ENCODE measurements at places on chromosomes 13 and 19.

DNA sequence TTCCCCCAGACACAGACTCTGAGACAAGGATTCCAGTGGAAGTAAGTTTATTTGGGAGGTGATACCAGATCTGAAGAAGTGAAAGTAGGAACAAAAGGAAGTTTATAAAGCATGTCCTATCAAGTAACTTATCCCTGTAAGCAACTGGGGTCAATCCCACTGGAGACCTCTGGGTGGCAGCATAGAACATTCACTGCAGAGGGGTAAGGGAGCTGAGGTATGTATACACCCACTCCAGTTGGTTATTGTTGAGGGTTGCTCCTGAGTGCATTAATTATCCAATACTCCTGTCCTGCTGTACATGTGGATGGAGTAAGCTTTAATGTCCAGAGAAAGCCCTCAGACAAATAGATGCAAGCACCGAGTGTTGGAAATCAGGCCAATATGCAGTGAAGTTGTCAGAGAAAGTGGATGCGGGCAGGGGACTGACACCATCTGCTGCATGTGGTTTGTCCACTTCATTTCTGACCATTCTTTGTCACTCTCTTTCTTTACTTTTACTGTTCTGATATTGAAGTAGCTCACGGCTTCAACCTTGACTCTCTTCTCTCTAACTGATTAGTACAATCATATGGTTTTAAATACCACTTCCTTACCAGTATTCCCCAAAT, 46.7 kb downstream of the NOTCH3 start:
- no peak for DNase-seq

DNA sequence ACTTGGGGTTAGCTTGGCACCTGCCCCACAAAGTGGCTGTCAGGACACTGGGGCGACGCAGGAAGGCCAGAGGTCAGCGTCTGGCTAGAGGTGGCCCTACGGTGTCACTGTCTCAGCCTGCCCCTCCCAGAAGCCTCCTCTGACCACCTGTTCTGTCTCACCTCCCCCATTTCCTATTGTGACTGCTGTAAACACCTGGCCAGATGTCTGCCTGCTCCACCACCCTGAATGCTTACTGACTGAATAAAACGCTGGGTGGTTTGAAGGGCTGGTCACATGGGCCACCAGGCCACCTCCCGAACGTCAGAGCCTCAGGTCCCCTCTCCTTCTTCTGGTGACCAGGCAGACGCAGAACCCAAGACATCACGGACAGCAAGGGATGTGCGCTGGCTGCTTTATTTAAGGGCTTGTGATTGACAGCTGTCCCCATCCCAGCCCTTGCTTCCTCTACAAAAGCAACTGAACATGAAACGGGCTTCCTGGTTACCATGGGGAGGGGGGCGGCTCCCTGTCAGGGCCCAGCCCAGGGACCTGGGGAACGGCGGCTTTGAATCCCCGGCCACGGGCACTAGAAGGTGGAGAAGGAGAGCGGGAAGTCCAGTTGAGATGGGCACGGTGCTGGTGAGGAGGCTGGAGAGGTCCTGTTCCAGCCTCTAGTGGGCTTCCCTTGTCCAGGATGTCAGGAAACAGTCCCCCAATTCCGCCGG, 6.2 kb downstream of the ELOF1 start:
- DNase-seq = no peak

DNA sequence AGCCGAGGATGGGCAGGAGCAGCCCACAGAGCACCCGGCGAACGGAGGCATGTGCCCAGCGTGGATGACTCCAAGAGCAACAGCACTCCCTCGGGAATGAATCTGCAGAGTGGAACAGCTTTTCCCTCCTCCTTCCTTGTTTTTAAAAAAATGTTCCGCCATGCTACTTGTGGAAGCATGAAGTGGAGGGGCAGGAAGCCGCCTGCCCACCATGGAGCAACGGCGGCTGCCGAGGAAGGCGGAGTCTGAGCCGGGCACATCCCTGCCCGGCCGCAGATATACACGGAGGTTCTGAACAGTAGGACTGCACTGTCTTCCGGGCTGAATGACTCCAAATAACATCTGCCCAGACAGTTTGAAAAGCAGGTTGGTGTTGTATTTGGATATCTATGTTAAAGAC, 65.2 kb downstream of the SOX1 start:
- no peak for DNase-seq

DNA sequence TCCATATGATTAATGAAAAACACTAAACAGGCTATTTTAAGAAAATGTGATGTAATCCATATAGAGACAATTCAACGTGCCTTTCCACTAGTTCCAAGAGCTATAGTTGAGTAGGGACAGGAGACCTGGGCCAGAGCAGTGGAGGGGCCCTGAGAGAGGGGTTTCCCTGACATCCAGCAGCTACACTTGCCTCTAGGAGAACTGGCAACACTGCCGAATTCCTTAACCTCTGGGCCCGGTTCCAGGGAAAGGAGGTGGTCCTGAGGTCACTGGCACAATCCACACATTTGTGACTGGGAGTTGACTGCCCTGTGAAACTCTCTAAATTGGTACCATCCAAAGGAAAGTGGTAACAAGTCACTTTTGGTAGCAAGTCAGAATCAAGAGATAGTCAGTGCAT, 264.4 kb downstream of the DCLK1 start:
- no peak for DNase-seq

All from GOT3 (cell line).